ENCODE measurements at places on chromosomes 2 and 18. TPM values are rescaled to one million over a fixed set of nuclear protein-coding genes. Genes with fewer than 3 reads are reported as not detected.
A peak's percentile ranks its signal among the peaks of the same experiment; 100 is the strongest.

The DYNC2LI1 gene
- 14.9 TPM for polyA plus RNA-seq

The NCL gene
- polyA plus RNA-seq, result 613 TPM

The KLHL41 gene
- 3,726 TPM for polyA plus RNA-seq

The FTCDNL1 gene
- 2.0 TPM for polyA plus RNA-seq

The TXNDC2 gene
- 0.12 TPM for polyA plus RNA-seq

- DNase-seq, result no peak
These were observed 415.9 kb downstream of the EPHA4 start for GRCh38 chr2:221156062-221156734.

- DNase-seq, result no peak
These were observed 181.3 kb upstream of the EPHA4 start for GRCh38 chr2:221753401-221753800.

DNA sequence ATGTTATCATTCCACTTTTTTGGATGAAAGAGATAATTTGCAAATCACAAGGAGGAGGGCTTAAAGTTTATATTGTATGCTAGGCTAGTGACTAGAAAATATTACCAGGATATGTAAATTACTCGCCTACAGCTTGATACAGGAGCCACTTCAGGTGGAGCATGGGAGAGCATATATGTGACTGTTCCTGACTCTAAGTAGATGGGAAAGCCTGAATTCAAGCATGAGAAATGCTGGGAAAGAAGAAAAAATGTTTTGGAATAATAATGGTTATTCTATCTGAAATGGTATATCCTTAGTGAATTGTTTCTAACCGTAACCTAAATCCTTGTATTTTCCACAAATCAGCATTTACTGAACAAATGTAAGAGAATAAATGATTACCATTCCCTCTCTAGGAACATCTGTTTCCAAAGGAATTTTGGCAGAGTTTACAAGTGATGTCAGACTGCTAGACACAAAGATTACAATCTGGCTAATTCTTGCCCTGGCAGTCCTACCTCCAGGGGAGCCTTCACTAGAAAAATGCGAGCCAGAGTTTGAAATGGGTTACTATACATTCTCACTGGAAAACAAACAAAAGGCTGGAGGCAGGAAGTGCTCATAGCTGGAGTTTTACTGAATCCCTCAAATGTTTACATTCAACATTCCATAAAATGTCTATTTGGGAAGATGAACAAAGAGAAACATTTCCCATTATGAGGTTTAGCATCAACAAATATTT, 129.4 kb upstream of the MAPRE2 start:
- peak; percentile 65 for DNase-seq

DNA sequence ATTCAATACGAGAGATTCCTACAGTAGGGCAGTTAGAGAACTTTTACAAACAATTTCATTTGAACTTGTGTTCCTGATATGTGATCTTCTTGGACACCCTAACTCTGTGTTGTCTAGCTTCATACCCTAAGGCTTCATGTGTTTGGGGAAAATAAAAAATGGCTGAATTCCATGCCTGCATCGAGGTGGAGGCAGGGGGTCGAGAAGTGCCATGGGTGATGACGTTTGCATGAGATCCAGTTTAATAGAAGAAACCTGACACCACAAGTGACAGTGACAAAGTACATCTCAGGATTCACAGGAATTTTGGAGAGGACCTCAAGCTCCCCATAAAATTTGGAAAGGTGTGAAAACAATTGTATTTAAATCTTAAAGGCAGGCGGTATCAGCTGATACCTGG, 169.2 kb upstream of the NABP1 start:
- no peak for DNase-seq

DNA sequence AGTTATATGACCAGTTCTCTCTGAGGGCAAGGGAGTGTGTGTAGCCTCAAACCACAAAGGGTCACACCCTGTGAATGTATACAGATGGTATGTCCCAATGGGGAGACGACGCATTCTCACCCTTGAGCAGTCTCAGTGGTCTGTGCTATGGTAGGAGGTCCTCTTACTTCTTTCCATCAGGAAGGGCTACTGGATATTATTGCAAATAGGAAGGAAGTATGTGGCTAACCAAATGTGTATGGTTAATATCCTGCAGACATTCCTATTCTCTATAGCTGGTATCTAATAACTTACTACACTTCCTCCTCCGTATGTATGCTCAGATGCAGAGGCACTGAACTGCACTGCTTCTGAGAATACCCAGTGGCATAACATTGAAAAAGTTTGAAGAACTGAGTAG, 306.7 kb upstream of the CCDC68 start:
- DNase-seq, result no peak
